Non-pigmented ciliary epithelial cell (primary cell): ENCODE measurements at places on chromosomes 6 and 20.

DNA sequence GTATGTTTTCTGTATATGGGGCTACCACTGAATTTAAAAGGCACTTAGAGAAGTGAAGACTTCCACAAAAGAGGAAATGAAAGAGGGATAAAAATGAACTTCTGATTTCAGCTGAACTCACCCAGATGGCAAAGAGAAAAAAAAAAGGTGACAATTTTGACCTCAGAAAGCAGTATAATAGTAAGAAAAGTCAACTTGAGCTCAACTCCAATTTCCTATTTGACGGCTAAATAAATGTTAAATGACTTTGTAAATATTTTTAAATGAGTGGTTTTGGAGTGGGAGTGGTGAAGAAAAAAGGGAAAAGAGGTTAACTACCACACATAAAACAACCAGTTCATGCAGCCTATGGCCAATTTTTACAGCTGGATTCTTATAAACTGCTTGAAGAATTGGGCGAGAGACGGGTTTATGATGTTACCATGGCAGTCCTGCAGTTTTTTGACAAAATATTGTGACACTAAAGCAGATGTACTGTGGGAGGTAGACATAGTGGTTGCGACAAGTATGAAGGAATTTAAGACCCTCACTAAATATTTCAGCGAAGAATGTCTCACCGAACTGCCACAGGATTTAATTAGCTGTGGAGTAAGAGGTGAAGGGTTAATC, 49.8 kb upstream of the ADTRP start:
- DNase-seq = no peak

- no peak for DNase-seq
Observed at GRCh38 chr20:59807909-59808728, 125.3 kb downstream of the SYCP2 start.

DNA sequence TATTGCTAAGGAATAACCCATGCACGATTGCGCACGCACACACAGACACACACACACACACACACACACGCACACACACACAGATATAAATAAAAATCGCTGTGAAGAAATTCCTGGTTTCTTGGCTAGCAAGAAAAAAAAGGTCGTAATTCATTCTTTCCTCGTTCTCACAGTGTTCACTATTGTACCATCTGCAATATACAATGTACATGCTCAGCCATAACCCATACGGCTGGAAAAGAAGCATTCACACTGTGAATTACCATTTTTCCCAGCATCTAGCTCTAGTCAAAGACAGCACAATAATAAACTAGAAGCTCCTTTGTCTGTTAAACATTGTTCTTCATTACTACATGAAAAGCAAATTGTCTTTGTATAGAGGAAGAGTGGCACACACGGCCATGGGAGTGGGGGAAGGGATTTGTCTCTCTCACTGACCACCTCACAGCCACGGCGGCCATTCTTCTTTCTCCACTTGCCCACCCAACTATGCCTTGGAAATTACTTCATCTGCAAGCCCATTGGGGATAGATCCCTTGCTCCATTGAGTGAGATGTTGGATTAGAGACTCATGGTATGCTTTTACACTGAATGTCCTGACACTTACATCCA, 115.3 kb upstream of the ID4 start:
- no peak for DNase-seq

GRCh38 chr6:7993952-7994351, 70.2 kb downstream of the BLOC1S5 start:
- DNase-seq = no peak

DNA sequence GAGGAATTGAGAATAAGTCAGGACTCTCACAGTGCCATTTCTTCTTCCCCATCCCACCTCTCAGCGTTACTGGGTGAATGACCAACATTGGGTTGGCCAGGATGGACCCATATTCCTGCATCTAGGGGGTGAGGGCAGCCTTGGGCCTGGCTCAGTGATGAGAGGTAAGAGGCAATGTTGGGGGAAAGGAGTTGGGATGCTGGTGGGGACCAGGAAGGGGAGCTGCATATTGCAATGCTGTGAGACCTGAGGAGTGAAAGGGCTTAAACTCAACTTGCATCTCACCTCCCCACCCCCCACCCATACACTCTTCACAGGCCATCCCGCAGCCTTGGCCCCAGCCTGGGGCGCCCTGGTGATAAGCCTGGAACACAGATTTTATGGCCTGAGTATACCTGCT, 1.3 kb downstream of the PRSS16 start:
- no peak for DNase-seq

DNA sequence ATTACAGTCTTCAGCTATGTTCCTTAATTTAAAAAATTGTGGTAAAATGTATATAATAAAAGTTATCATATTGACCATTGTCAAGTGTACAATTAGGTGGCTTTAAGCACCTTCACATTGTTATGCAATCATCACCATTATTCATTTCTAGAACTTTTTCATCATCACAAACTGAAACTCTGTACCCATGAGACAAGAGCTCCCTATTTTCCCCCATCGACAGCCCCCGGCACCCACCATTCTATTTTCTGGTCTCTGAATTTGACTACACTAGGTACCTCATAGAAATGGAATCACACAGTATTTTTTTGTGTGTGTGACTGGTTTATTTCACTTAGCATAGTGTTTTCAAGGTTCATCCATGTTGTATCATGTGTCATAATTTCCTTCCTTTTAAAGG, 39.7 kb upstream of the FYN start:
- DNase-seq = no peak

DNA sequence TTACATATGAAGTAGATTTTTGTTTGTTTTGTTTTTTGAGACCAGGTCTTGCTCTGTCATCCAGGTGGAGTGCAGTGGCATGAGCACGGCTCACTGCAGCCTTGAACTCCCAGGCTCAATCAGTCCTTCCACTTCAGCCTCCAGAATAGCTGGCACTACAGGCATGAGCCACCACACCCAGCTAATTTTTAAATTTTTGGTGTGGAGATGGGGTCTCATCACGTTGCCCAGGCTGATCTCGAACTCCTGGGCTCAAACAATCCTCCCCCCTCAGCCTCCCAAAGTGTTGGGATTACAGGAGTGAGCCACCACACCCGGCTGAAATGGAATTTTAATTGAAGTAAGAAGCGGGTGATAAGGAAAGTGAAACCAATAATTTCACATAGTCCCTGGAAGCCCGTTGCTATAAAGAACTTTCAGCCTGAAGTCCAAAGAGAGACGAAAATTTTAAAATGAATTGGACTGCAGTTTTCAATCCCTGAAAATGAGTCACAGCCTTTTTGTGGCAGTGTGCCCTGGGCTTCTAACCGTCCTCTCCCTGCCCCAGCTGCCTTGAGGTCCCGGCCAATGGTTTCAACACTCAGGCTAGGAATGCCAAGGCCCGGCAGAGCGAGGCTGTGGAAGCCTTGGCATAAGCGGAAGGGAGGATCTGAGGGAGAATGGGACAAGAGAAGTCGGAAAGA, 757 bp downstream of the RAET1E start:
- peak; percentile 22 for DNase-seq

- no peak for DNase-seq
Observed at GRCh38 chr6:15355683-15356099, 109.8 kb downstream of the JARID2 start.

DNA sequence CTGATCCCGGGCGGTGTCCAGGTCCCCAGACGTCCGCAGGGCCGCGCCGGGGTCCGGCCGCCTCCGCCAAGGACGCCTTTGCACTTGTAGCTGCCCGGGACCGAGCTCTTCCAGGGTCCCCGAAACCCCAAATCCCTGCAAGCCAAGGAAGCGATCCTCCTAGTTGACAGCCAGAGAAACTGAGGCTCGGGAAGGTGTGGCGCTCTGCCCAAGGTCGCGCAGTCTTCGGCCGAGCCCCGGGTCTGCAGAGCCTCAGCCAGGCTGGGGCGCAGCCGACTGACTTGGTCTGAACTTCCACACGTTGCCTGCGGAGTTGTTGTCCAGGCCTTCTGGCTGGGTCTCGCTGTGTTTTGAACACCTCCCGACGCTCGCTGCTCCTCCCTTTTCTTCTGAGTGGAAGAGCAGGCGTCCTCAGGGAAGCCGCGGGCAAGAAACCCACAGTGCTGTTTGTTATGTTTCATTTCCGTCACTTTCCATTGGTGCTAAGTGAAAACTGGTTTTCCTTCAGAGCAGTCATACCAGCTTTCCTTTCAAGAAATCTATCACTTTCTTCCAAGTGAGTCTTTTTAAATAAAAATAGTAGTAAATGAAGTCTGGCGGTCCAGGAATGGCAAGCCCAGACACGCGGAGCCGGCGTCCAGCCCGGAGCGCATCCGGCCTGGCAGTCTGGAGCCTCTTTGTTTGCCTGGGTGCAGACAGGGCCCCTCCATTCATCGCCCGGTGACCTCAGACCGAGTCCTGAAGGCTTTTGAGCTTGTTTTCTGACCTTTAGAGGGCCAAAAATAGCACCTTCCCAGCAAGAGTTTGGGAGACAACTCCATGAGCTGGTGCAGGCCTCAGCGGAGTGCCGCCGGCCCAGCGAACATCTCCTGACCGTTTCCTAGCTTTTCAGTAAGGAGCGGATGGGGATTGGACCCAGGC, 698 bp downstream of the FAM210B start:
- DNase-seq = no peak

GRCh38 chr6:143810745-143811144, 32.4 kb upstream of the LTV1 start:
- no peak for DNase-seq

- DNase-seq = no peak
Observed at GRCh38 chr20:64049060-64049877, at the start of gene SOX18. Gene SOX18 (minus strand): TSS chr20:64049639. CDS start chr20:64049516, 123 bp downstream.

DNA sequence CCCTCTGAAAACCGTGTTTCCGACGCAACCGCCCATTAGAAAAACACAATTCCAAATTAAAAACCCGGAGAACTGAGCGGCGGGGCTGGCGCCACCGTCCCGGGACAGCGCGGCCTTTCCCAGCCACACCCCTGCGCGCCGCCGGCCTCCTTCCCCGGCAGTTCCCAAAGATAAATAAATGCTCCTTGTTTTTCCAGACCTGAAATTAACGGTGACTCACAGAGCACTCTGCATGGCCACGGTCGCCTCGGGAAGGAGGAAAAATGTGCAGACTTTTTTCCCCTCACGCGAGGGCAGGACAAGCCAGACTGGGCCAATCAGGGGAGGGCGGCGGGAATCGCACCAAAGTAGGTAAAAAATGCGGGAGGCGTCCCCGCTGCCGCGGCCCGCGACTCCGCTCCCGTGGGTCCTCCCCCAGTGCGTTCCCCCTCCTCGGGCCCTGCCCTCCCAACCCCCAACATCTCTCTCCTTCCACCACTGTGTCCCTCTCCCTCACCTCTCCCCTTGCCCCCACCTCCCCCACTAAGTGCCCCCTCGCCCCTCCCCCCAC, 828 bp upstream of the DSTN start:
- peak; percentile 91 for DNase-seq

- DNase-seq = no peak
Observed at GRCh38 chr6:88111991-88112390, 54.2 kb downstream of the CNR1 start.

GRCh38 chr20:51022803-51023616, at the start of gene KCNG1:
Gene KCNG1 (minus strand): TSS chr20:51023107. CDS start chr20:51010338, 12,769 bp downstream.
- no peak for DNase-seq

GRCh38 chr20:4038047-4038459, 22.7 kb upstream of the RNF24 start:
- DNase-seq = no peak

- DNase-seq = no peak
Observed at GRCh38 chr20:675453-676314, at the start of gene SCRT2. Gene SCRT2 (minus strand): TSS chr20:675802. CDS start chr20:675601, 201 bp downstream.

DNA sequence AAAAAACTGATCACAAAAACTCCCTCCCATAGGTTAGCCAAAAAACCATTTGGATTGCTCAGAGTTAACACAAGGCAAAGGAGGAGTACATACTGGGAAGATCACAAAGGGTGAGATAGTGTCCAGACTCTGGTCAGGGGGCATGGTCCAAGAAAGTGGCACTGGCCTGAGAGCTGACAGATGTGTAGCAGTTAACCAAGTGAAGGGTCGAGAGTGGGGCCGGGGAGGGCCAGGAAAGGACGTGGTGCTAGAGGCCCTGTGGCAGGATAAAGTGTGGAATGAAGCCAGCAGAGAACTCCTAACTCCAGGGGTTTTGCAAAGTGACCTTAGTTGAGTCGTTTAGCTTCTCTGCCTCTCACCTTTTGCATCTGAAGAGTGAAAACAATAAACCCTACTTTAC, 290.5 kb downstream of the FOXA2 start:
- no peak for DNase-seq

- no peak for DNase-seq
Observed at GRCh38 chr20:24528583-24529368, 59.3 kb downstream of the SYNDIG1 start.

DNA sequence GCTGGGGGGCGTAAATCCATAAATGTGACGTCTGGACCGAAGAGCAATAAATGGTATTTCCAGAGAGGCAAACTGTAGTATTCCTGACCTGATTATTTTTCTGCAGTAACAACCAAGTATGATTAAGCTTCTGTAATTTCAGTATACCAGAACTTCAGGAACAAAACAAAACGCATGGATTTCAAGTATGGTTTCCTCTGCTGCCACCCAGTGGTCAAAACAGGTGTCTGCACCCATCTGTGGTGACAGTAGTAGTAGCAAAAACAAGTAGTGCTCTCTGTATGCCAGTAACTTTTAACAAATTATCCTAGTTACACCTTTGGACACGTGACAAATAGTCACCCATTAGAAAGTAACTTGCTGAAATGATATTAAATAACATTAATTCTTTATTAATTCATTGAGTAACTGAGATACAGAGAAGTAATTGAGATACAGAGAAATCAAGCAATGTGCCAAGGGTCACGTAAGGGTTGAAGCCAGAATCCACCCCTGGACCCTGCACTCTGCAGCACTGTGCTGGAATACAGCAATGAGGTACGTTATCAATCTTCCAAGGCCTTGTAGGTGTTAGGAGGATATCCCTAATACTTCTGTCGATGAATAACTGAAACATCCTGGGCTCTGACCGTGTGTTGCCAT, 7.9 kb downstream of the CALHM4 start:
- no peak for DNase-seq

DNA sequence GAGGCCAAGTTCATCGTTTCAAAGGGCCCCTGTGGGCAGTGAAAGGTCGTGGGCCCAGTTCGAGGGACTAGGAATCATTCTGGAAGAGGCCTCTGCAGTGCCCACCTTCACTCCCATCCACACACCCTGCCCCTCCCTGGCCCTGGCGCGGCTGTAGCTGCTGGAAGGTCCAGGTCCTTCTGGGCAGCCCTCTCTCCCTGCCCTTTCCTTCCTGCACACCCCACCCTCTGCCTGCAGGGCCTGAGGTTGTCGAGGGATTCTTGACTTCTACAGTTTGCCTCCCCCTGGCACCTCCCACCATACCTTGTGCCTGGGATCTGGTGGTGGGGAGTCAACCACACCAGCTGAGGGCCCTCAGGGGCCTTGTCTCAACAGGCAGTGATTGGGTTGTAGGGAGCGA, 4.5 kb upstream of the MYT1 start:
- no peak for DNase-seq

- no peak for DNase-seq
Observed at GRCh38 chr6:15310680-15311079, 64.8 kb downstream of the JARID2 start.
